ENCODE measurements at places on chromosomes 4 and X.

DNA sequence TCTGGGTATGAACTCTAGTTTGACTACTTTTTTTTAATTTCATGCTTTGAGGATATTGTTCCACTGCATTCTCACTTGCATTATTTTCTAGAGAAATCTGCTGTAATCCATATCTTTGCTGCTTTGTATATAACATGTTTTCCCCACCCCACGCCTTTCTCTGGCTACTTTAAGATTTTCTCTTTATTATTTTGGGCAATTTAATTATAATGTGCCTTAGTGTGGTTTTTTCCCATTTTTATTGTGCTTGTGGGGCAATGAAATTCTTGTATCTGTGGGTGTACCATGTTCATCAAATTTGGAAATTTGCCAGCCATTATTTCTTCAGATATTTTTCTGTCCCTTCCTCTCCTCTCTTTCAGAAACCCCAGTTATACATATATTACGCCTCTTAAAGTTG is 15.1 kb upstream of the PPP2R2C start:
- no peak for DNase-seq

DNA sequence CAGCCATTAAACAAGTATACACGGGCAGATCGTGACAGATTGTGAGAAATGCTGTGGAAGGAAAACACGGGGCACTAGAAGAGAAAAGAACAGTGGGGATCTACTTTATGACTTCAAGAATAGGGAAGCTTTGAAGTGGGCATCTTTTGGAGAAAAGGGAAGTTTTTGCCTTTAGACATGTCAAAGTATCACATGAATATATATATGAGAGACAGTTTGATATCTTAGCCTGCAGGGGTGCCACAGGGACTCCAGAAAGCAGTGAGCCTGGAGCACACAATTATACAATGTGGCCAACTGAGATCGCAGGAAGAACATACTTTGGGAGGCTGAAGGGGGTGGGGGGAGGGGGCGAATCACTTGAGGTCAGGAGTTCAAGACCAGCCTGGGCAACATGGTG is 35.7 kb downstream of the RELL1 start:
- no peak for DNase-seq

DNA sequence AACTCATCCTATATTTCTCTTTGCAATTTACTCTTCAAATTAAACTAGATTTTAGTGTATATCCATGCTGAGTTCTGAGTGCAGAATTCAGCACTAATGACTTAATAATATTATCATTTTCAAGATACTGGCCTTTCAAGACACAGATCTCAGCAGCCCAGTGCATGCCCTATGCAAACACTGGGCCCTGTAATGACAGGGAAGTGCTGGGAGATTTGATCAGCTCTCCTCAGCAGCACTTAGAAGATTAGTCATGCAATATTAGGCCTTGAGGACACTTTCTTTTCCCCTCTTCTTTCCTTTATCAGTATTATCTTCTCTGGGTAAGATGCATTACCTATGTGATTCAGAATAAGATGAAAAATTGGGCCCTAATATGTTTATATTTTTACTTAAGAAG is 207.1 kb downstream of the PPP3CA start:
- DNase-seq, result no peak

DNA sequence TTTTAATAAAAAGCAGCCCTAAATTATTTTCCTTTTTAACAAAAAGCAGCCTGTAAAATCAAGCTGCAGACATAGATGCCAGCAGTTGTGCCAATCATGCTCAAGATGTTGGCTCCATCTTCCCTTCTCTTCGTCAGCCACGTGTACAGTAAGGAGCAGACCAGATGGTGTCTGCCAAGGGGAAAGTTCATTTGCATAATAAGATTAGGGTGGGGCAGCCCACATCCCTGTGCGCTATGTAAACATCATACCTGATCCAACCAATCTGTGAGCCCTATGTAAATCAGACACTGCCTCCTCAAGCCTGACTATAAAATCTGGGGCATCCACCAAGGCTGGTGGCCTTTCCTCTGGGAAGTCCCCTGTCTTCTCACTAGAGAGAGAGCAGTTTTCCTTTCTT is 23.1 kb upstream of the C1GALT1C1 start:
- DNase-seq, result no peak

GRCh38 chr4:79599691-79600090 is 191.7 kb upstream of the GK2 start:
- DNase-seq, result no peak

DNA sequence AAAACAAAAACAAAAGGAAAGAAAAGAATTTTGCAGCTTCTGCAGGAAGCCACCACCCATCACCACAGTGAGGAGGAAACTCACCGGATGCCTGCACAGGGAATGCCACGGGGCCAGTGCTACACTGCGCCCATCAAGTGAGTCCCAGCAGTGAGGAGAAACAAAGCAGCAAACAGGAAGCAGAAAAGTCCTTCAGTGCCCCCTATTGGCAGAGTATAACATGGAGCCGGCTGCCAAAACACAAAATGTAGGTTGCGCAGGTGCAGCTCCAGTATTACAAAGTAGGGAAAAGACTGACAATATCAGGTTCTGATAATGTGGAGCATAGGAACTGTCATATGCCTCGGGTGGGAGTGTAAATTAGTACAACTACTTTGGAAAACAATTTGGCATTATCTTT is 23.3 kb upstream of the SCML2 start:
- no peak for DNase-seq

Measured in germinal center (tissue), 1 donor.